Kidney epithelial cell (primary cell): ENCODE measurements at places on chromosomes 4 and X.

GRCh38 chr4:85152480-85152879 is 186.0 kb upstream of the WDFY3 start:
- no peak for DNase-seq

DNA sequence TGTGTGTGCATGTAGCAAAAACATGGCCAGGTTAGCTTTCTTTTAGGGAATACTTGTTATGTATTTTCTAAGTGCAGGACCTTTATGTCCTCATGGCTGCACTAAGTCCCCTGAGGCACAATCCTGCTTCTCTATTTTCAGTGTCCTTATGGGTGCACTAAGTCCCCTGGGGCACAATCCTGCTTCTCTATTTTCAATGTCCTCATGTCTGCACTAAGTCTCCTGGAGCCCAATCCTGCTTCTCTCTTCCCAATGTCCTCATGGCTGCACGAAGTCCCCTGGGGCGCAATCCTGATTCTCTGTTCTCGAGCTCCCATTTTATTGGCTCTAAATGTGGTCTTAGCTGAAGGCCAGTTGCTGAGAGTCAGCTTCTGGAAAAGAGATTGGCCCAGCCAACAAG is 49.7 kb upstream of the GPRIN3 start:
- DNase-seq = no peak

GRCh38 chrX:64192673-64193072 is 12.8 kb downstream of the AMER1 start:
- DNase-seq = no peak

GRCh38 chrX:144801786-144802185 is 445.5 kb upstream of the SPANXN1 start:
- DNase-seq = no peak

DNA sequence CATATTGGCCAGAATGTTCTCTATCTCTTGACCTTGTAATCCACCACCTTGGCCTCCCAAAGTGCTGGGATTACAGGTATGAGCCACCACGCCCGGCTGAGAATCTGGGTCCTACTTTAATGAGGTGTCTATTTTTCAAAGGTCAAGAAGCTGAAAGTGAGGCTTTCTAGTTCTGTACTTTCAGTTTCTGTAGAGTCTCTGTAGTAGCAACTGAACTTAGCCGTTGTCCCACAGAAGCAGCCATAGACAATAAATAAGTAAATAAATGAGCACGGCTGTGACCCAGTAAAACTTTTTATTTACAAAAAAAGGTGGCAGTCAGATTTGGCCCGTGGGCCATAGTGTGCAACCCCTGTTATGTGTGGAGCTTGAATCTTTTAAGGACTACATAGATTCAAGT is 92.0 kb downstream of the FNIP2 start:
- DNase-seq = no peak

DNA sequence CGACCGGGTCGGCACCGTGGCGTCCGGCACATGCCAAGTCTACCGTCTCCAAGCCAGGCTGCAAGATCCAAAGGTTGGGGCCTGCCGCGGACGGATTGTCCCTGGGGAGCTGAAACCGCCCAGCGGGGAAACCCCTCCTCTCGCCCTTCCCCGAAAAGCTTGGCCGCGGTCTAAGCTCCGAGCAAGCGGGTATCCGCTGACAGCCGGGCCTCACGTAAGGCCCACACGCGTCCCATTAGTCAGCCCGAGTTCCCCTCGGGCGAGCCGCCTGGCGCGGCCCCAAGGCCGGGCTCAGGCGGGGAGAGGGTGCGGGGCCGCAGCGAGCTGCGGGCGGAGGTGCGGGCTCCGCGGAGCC is 6.8 kb upstream of the BCOR start:
- no peak for DNase-seq

- DNase-seq = no peak
These were observed 27.3 kb upstream of the XAGE2 start for GRCh38 chrX:52341493-52341892.

- DNase-seq = no peak
These were observed 33.4 kb upstream of the ENPP6 start for GRCh38 chr4:184250795-184251669.

DNA sequence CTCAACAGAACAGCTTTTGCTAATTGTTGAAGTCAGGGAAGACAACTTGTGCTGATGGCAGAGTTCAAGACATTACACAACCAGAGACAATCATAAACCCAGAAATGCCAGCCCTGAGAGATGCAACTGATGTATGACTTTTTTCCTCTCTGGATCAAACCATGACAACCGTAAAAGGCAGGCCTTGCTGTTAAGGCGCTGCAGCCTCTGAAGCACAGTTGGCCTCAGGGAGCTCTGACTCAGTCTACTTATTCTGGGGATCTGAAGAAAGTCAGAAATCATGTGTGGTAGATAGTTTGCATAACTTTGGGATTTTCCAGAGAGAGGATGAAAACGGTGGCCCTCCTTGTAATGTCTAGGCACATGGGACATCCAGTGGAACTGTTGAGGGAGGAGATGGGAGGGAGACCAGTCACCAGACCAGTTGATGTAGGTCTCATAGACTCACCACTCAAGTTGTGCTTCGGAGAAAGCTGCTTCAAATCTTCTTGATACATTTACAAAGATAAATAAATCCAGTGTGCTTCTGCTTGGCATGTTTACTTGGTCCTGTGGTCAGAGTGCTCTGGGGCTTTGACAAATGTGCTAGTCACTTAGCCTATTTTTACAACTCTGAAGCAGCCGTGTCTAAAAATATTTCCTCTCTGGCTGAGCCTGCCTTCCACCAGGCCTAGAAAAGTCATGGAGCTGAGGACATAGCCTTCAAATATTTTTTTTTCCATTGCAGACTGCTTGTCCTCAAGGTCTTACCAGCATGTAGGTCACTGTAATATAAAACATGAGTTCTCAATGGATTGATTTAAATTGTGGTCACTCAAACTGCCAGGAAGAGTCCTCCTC is 7.5 kb downstream of the HADH start:
- DNase-seq = no peak

- no peak for DNase-seq
These were observed 16.5 kb upstream of the PNPLA4 start for GRCh38 chrX:7943600-7944245.
